ENCODE measurements at places on chromosomes 4 and X. TPM values are rescaled to one million over a fixed set of nuclear protein-coding genes. Genes with fewer than 3 reads are reported as not detected.
A peak's percentile ranks its signal among the peaks of the same experiment; 100 is the strongest.

CXCL3 gene
- 5.6 TPM for total RNA-seq

DNA sequence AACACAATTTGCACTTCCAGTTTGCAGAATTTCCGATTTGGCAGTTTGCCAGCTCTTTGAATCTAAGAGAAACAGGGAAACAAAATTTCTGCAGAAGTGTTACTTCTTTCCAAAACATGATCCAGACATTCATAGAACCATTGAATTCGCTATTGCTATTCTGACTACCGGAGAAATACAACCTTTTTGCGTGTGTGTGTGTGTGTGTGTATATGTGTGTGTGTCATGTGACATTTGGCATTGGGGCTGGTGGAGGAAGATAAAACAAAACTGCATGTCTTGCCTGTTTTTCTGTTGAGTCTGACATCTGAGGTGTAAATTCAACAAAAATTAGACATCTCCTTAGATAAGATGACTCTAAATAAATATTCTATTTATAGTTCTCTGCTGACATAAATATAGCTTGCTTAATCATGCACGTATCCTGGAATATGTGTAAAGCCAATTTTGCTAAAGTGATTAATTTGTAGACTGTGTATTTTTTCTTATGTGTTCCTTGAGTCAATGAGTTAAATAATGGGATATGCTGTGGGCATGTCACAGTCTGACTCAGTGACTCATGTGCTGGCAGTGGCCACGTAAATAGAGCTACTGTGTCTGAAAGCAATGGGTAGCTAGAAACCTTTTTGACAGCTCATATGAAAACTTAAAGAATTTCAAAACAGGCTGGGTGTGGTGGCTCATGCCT, 98.9 kb downstream of the HPGD start:
- DNase-seq: no peak

GRCh38 chr4:8457646-8458252, 17.2 kb downstream of the TRMT44 start:
- DNase-seq: no peak

- DNase-seq: no peak
These were observed 50.0 kb downstream of the TMA16 start for GRCh38 chr4:163544407-163545038.

DNA sequence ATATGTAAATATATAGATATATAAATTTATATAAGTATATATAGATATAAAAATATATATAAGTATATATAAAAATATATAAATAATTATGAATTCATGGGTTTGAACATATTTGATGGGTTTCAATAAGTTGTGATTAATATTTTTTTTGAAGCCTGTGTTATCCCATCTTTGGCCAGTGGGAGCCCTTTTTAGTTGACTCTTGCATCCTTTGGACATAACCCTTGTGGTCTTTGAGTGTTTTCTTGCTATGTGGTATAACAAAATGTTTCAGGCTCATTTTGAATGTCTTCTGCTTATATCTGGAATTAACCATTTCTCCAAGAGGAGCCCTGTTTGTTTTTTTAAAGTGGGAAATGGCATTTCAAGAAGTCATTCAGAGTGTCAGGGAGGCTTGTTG, 15.2 kb downstream of the SNX25 start:
- DNase-seq: no peak

- peak; percentile 71 for DNase-seq
These were observed 20.0 kb downstream of the CFAP97 start for GRCh38 chr4:185183622-185184281.

DNA sequence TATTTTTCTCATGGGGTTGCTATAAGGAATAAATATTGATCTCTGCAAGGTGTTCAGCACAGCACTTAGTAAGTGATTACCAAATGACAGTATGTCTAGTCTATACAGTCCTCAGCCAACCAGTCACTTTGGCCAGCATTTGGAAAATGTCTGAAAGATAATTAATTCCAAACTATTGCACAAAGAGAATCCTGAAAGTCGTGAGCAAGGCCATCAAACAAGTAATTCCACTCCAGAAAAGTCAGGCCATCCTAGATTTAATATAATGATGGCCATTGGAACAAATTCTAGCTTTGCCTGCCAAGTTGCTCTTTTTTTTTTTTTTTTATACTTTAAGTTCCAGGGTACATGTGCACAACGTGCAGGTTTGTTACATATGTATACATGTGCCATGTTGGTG, 96.6 kb downstream of the SHROOM3 start:
- DNase-seq: no peak

GRCh38 chr4:131989576-131989975, 1159.5 kb upstream of the PCDH10 start:
- no peak for DNase-seq

GRCh38 chr4:121237069-121237399, 72.9 kb upstream of the TNIP3 start:
- no peak for DNase-seq

DNA sequence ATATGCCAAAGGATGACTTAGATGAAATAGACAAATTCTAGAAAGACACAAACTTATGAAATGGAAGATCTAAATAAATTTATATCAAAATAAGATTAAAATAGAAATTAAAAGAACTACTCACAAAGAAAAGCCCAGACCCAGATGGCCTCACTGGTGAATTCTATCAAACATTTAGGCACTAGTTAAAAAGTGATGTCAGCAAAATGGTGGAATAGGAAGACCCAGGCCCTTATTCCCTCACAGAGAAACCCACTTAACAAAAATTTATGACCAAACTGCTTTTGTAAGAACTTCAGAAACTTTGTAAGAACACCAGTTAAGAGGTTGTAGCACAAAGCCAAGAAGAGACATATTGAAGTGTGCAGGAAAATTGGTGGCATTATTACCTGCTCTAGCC, 129.5 kb downstream of the GATB start:
- no peak for DNase-seq

DNA sequence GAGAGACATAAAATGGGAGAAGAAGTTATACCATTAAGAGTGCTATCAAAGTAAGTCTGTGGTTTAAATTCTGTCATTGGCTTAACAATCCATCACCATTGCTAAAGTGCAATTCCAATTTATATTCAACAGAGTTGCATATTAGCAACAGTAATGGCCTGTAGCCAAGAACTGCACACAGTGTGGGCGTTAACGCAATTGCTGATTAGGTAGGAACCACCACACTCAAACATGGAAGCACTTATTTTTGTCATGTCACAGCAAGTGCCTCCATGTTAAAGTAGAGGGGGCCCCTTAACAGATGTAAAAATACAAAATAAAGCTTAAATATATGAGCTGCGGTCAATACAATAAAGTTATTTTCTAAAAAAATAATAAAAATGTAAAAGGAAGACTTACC, 10.8 kb downstream of the LARP7 start:
- DNase-seq: no peak

DNA sequence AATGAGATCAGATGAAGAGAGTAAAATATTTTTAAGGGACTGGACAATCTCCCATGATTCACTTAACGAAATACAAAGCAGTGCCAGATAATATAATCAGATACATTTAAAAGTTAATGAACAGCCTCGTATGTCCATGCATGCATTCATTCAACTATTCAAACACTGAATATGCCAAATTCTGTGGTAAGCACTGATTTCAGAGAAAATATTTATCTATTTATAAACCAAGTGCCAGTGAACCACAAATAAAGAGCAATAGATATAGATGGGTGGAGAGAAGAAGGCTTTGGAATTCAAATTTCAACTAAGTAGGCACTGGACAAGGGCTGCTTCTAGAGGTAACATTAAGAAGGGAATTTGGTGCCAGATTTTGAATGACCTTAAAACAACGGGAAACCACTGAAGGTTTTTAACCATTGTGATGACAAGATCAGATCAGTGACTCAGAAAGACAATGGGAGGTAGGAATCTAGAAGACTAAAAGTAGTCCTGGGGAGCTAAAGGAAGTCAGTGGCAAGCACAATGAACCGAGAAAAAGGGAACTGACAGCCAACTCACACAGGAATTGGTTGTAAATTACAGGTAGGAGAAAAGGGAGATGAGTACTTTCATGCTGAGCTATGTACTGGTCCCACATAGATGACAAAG, 14.2 kb downstream of the ELOVL6 start:
- no peak for DNase-seq

GRCh38 chr4:82721819-82722423, 76.7 kb downstream of the SCD5 start:
- no peak for DNase-seq

All from breast epithelium (tissue), 4 donors.